ENCODE measurements at places on chromosomes 3 and 15.

DNA sequence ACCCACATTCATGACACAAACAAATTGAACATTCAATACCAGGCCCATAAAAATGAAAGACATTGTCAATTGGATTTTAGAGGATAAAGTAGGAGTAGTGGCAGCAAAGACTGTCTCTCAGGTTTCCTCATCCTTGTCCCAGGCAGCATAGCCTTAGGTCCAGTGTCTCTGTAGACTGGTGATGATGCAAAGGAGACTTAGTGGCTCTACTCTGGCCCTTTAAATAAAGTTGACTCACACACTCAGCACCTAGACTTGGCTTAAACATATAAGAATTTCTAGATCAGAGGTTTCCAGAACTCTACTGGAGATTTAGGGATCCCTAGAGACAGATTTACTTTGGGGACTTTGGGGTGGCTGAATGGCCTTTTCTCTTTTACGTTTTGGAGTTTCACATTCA, 166.6 kb downstream of the NR1D2 start:
- no peak for DNase-seq

DNA sequence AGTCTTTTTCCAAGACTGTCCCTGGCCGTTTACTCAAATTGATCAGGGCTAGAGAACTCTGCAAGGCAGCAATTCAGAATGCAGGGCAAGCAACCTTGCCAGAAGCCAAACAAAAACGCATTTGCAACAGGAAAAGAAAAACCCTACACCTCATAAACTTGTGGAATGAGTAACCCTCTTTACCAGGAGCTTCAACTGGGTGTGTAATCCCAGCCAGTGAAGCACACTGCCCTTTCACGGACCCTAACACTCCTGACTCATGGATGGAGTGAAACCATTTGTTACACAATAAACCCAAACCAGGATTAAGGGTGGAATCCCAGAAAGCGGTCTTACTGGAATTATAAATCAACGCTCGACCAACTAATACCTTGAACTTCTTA, 14.8 kb upstream of the LDHAL6B start:
- DNase-seq = peak; percentile 96

DNA sequence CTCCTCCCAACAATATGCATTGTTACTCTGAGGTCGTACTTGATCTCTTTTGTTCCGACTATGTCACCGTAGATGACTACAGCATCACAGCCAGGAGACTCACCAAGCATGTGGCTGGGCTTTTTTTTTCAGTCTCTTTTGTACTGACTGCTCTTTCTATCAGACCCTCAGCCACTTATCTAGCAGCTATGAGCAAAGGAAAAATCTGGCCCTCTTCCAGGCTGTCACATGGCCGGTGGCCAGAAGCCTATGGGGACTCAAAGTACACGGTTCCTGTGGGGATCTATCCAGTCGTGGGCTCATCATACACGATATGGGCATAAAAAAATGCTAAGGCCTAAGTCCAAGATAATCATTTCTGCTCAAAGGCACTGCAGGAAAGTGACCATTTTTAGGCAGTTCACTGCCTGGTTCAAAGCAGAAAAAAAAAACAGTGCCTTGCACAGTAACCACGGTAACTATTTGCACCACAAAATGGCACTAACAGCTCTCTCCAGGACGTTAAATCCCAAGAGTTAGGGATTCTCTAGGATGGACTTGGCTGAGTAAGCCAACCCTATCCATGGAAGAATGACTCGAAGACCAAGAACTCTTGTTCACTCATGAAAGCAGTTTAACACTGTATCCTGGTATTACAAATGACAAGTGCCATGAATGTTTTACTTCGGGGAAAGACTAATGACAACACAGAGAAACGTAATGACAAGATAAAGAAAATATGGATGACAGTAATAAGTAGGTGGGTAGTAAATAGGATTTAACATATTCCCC, 50.3 kb downstream of the SHQ1 start:
- no peak for DNase-seq

DNA sequence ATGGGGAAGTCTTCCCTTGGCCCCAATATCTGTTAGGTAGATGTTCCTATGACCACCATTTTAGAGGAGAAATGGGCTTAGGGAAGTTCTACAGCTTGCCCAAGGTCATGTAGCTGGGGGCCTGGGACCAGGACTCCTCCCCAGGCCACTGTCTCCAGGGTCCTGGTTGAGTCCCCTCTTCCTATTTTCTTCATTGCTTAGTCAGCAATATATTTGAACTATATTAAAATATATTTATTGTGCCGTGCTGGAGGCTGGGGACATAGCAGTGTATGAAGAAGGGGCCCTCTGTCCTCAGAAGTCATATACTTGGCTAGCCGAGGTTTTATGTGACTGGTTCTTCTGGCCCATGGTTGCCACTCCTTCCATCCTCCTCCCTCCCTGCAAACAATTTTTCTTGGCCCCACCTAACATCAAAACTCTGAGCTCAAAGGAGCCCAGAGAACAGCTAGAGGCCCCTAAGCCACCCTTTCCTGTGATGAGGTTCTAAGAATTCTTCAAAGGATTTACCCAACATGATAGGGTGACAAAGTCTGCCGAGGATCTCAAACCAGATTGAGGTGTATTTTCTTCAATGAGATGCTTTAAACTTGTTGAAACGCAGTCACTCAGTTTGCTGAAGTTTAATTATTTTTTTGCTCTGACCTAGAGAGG, 121.2 kb upstream of the RASGRP1 start:
- no peak for DNase-seq

DNA sequence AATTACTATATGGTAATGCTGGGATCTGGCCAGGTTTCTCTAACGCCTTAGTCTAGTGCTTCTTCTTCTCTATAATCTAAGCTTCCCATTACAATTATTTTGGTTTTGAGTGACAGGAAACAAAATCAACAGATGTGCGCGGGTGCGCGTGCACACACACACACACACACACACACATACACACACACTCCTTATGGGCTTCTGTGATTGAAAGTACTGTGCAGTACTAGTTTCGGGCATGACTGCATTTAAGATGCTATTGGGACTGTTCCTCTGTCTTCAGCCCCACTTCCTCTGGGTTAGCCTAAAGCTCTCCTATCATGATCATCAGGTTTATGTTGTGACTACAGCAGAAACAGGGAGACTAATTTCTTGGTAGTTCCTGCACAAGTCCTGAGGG, 32.2 kb downstream of the EPHB1 start:
- DNase-seq = no peak

GRCh38 chr3:118912188-118912587, 122.5 kb downstream of the IGSF11 start:
- no peak for DNase-seq

GRCh38 chr3:102205647-102206046, 229.2 kb upstream of the ZPLD1 start:
- no peak for DNase-seq
